NCI-H1436 (cell line): ENCODE measurements at places on chromosomes 6 and 20.
A peak's percentile ranks its signal among the peaks of the same experiment; 100 is the strongest.

DNA sequence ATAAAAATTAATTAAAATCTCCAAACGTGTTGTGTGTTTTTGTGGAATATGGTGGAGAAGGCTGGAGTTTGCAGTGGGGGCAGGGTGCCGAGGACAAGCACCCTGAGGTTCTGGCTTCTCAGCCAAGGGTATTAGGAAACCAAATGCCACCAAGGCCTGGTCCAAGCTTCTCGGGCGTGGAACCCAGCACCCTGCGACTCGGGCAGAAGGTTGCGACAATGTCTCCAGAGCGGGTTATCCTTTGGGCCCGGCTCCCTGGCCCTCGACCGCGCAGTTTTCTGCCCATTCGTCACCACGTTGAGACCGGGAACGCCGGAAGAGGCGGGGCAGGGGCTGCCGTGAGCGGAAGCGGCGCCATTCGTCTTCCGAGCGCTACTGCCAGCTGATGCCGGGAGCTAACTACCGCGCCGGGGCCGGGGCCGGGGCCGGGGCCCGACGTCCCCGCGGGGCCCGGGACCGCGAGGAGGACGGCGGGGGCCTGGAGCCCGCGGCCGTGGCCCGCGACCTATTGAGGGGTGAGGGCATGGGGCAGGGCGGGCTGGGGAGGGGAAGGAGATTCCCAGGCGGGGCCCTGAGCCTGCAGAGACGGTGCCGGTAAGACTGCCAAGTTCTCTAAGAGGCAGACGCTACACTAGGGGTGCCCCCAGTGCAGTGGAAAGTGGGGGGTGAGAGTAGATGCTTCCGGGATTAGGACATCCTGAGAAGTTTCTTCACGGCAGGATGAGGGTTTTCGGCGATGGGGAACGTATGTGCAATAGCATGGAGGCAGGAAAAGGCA lies at the start of gene RRP36:
Gene RRP36, plus strand, starts transcription at position 354 of the 778 bp plus-strand sequence. Its CDS starts 32 bp downstream, at position 386.
- DNase-seq: peak; percentile 52

DNA sequence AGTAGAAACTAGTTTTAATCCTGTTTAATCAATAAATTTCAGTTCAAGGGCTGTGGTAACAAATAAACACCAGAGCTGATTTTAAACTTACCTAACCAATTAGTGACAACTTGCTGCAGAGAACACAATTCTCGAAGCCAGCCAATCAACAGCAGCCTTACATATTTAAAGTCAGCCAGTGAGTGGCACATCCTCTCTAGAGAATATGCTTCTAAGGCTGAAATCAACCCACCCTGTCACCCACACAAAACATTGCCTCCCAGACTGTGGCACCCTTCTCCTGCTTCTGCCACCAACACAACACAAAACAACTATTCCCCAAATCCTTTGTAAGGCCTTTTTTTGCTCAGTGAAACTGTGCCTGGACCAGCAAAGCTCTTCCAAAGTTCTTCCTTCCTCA lies 306.0 kb downstream of the EYA4 start:
- no peak for DNase-seq

GRCh38 chr6:168058691-168059551 lies 20.1 kb downstream of the FRMD1 start:
- DNase-seq: no peak

GRCh38 chr6:55379895-55380294 lies 52.6 kb downstream of the GFRAL start:
- DNase-seq: no peak

- DNase-seq: no peak
Observed at GRCh38 chr6:137160763-137161162, 12.7 kb downstream of the IL22RA2 start.

GRCh38 chr6:163427498-163428254 lies 13.2 kb downstream of the QKI start:
- peak; percentile 22 for DNase-seq

DNA sequence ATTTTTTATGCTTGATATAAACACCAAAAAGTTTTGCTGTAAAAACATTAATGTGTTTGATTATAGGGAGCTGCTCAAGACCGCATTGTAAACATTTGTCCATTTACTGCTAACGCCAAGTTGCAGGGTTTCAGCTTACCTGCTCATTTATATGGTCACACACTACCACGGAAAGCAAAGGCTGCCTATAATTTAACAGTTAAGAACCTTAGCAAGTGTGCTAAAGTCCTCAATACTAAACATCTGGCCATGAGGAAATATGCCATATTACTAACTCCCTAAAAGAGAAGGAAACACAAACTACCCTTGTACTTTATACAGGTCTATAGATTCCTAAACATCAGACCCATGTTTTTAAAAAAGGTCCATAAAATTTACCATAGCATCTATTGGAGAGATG lies 129.5 kb downstream of the ASCC3 start:
- no peak for DNase-seq

GRCh38 chr6:160013987-160014868 lies 45.3 kb downstream of the IGF2R start:
- no peak for DNase-seq

GRCh38 chr6:163186527-163186926 lies 228.0 kb upstream of the QKI start:
- DNase-seq: no peak

- DNase-seq: no peak
Observed at GRCh38 chr6:99032396-99032795, 84.7 kb upstream of the FBXL4 start.

DNA sequence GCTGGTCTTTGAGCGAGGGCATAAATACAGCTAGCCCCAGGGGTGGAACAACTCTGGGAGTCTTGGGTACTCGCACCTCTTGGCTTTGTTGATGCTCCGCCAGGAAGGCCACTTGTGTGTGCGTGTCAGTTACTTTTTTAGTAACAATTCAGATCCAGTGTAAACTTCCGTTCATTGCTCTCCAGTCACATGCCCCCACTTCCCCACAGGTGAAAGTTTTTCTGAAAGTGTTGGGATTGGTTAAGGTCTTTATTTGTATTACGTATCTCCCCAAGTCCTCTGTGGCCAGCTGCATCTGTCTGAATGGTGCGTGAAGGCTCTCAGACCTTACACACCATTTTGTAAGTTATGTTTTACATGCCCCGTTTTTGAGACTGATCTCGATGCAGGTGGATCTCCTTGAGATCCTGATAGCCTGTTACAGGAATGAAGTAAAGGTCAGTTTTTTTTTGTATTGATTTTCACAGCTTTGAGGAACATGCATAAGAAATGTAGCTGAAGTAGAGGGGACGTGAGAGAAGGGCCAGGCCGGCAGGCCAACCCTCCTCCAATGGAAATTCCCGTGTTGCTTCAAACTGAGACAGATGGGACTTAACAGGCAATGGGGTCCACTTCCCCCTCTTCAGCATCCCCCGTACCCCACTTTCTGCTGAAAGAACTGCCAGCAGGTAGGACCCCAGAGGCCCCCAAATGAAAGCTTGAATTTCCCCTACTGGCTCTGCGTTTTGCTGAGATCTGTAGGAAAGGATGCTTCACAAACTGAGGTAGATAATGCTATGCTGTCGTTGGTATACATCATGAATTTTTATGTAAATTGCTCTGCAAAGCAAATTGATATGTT lies 19.2 kb downstream of the IRF4 start:
- DNase-seq: no peak

DNA sequence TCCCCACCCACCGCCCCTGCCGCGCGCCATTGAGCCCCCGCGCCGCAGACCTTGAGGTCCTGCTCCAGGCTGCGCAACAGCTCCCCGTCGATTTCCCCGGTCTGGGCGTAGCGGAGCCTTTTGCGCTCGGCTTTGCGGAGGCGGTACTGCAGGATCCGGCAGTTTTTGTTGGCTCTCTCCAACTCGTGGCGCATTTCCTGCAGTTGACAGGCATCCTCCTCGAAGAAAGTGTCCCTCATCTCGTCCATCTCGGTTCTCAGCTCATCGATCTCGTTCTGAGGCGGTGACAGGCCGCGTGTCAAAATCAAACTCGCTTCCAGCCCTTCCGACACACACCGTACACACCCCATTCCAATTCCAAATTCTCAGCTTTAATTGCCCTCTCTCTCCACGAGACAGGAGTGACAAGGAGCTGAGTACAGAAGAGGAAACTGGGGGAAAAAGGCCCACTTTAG lies 4.3 kb downstream of the MTCL3 start:
- peak; percentile 9 for DNase-seq

DNA sequence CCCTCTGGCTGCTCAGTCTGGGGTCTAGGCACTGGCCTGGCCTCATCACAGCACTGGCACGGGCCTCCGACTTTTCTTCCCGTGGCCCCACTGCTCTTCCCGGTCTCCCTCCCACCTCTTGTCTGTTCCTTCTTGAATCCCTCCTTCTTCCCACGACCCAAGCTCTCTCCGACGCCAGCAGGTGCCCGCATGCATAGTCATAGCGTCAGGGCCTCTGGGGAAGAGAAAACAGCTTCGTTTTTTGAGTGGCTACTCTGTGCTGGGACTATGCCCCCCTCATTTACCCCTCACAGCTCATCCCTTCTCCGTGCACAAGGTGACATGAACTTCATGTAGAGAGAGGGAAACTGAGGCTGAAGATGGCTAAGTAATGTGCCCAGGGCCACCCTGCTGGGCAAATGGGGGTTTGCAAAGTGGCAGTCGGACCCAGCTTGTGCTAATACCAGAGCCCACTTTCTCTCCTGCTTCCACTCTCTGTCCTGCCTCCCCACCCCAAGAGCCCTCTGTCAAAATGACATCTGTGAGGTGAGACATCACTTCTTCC lies 59.2 kb downstream of the SYNJ2 start:
- DNase-seq: no peak

DNA sequence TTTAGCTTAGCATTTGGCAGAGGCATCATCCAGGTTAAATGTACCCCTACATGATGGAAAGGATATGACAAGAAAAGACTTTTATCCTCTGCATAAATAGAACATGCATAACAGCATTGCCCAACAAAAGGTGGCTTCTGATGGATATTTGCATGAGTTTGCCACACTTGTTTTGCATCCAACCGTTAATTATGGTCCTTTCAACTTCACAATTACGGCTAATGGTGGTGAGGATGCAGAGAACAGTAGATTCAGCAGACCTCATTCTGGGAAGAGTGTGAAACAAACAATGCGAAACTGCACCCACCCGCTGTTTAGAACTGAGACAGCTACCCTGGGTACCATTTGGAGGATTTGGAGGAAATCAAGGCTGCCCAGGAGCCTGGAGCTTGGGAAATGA lies 690.9 kb upstream of the CHD6 start:
- peak; percentile 51 for DNase-seq

GRCh38 chr6:113833537-113833936 lies 23.6 kb upstream of the MARCKS start:
- DNase-seq: no peak

DNA sequence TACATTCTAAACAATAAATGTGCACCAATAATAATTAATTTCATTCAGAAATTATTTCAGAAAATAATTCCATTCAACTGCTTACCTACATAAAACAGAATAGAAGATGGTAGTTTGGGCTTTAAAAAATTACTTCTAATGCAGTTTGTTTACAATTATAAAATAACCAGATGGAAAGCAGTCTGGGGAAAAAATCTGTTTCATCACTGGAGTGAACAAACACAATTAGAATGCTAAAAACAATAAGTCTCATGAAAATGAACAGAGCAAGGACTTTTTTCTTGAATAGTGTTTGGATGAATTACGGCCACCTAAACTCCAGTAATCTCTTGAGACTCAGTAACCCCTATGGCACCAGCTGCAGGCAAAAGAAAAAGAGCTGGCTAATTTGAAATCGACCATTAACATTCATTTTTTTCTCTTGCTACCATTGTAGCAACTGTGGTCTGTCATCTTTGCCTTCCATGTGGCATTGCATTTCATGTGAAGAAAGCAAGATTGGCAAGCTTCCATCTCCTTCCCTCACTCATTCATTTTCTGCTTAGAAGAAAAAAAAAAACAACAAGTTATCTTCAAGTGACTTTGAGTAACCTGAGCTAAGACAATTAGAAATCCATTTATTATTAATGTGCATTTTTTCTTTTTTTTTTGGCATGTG lies 88.4 kb upstream of the CEP85L start:
- no peak for DNase-seq

DNA sequence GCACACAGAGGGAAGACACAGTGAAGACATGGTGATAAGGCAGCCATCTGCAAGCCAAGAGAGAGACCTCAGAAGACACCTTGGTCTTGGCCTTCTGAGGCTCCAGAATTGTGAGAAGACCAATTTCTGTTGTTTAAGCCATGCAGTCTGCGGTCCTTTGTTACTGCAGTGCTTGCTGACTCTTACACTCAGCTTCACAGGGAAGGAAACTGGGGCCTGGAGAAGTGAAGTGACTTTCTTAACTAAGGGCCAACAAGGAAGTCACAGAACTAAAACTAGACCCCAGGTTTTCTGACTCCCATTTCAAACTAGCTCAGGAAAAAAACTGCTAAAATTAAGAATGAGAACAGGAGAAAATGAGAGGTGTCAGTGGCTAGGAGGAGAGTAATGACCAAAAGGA lies 74.3 kb downstream of the TNFRSF21 start:
- no peak for DNase-seq
